ENCODE measurements at places on chromosomes 3 and 15. TPM values are rescaled to one million over a fixed set of nuclear protein-coding genes. Genes with fewer than 3 reads are reported as not detected.
A peak's percentile ranks its signal among the peaks of the same experiment; 100 is the strongest.

Gene GOLGA8M
- 0.67 TPM for total RNA-seq

Gene FBLN2
- 585 TPM for total RNA-seq

Gene IVD
- 38.9 TPM for total RNA-seq

Gene SH2D7
- not detected for total RNA-seq

Gene ATP13A5
- total RNA-seq, result not detected

Gene ELL3
- total RNA-seq, result 2.2 TPM

Gene EPHB3
- 10.8 TPM for total RNA-seq

Gene PTX3
- total RNA-seq, result 12.9 TPM

DNA sequence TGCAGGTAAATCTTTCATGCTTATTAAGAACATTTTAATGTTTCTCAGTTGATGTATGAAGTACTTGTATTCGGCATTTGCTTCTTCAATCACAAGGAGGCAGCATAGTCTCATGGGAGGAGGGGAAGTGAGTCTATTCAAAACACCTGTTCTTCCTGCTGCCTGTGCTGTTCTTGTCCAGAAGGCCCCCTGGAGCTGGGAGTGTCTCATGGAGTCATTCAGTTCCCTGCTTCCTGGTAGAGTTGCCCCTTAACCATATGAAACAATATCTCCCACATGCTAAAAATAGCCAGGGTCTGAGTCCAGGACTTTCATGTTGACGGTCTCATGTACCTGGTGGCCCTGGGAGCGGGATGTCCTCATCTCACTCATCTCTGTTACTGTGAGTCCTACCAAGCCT lies 15.5 kb upstream of the PPP1R2 start:
- no peak for DNase-seq

DNA sequence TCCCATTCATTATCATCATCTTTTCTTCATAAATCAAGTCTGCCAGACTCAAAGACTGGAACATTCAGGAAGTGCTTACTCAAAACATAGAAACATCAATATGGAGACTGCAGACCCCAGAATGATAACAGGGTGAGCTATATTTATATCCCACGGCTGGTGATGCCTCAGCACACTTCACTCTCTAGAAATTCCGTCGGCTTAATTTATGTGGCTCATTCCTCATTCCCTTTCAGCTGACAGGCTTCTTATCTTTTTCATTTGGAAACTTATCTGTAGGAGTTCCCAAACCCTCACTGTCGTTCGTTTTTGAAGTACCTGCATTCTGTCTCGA lies 45.5 kb downstream of the RFTN1 start:
- DNase-seq, result no peak

GRCh38 chr3:66361356-66361755 lies 139.5 kb downstream of the LRIG1 start:
- no peak for DNase-seq

GRCh38 chr3:25156626-25157025 lies 271.4 kb upstream of the RARB start:
- DNase-seq, result no peak

GRCh38 chr3:41681479-41681878 lies 280.4 kb downstream of the ULK4 start:
- DNase-seq, result no peak

- DNase-seq, result no peak
These were observed 107.2 kb upstream of the MME start for GRCh38 chr3:154972951-154973350.

DNA sequence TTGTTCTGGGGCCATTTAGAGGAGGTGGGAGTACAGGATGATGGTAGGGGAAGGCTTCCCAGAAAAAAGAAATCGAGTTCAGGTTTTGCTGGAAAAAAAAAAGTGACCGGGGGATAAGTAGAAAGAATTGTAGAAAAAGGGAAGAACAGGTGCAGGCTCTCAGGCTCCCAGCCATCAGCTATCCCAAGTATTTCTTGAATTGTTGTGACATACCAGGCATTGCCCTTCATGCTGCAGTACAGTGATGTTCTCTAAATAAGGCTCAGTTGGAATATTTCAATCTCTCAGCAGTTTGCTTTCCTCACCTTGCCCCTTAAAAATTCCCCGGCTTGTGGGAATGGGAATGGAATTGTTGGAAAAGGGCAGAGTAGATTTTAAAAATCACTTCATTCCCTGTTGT lies 82.5 kb upstream of the RGMA start:
- DNase-seq, result no peak

- no peak for DNase-seq
These were observed 2.2 kb downstream of the XXYLT1 start for GRCh38 chr3:195268576-195269309.

GRCh38 chr15:47846876-47847275 lies 129.6 kb downstream of the SEMA6D start:
- no peak for DNase-seq

DNA sequence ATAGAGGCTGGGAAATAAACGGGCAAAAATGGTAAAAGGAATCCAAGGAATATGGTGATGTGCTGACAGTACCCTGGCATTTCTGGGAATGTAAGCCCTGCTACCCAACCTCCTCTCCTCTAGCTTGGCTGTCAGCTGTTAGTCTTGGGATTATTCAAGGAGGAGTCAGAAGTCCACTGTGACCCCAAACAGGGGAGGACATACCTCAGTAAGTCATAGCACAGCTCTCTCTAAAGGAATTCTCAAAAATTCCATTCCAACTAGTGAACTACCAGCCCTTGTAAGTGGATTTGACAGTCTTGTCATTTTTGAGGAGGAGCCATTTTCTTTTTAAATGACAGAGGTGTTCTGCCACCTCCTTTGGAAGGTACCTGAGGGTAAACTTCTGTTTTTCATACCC lies 207.5 kb downstream of the PDCD6IP start:
- no peak for DNase-seq

- no peak for DNase-seq
These were observed 383.0 kb upstream of the RARB start for GRCh38 chr3:25044762-25045710.

DNA sequence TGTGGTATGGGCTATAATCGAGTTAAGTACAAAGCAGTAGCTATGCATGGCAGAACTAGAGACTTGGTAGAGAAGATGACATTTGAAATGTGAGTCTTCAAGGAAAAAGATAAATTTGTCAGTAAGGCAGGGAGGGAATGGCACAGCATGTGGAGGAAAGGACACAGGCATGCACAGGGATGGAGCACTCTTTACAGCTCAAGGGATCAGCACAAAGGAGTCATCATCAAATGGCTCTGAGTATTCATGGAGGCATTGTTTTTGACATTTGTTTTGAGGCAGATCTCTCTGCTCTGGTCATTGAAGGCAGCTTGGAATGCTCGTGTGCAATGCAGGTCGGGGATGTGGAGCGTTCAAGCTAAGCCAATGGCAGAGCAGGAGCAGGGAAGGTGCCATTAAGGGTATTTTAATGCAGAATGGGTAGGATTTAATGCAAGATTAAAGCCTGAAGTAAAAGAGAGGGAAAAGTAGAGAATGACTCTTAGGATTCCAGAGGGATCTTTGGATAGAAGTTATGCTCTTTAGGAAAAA lies 213.0 kb downstream of the MYRIP start:
- no peak for DNase-seq

GRCh38 chr3:58107597-58107996 lies 99.4 kb downstream of the FLNB start:
- no peak for DNase-seq

- DNase-seq, result no peak
These were observed 319.2 kb upstream of the LRRFIP2 start for GRCh38 chr3:37493485-37494080.

DNA sequence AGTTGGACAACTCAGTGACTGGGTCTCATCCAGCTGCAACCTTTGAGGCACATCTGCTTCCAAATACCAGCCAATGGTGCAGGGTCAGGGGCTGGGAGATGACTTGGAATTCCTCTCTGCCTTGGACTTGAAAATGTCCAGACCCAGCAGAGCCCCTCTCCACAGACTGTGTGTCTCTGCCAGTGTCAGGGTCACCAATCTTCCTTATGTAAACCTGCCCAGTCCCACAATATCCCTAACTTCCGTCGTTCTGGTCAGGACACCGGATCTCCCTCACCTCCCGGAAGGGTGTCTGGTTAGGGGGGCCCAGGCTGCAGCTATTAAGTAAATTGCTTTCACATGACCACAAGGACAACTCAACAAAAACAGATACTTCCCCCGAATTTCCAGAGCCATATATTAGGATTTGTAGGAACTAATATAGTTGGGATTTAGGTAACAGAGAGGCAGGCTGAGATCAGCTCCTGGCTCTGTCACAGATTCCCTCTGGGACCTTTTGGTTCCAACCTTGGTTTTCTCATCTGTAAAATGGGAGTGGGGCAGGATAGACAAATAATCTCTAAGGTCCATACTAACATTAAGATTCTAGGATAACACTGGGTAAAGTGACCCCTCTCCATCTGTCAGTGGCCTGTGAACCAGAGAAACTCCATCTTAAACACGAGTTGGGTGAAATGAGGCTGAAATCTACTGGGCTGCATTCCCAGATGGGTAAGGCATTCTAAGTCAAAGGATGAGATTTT lies 30.8 kb downstream of the IGDCC3 start:
- DNase-seq, result peak; percentile 61

DNA sequence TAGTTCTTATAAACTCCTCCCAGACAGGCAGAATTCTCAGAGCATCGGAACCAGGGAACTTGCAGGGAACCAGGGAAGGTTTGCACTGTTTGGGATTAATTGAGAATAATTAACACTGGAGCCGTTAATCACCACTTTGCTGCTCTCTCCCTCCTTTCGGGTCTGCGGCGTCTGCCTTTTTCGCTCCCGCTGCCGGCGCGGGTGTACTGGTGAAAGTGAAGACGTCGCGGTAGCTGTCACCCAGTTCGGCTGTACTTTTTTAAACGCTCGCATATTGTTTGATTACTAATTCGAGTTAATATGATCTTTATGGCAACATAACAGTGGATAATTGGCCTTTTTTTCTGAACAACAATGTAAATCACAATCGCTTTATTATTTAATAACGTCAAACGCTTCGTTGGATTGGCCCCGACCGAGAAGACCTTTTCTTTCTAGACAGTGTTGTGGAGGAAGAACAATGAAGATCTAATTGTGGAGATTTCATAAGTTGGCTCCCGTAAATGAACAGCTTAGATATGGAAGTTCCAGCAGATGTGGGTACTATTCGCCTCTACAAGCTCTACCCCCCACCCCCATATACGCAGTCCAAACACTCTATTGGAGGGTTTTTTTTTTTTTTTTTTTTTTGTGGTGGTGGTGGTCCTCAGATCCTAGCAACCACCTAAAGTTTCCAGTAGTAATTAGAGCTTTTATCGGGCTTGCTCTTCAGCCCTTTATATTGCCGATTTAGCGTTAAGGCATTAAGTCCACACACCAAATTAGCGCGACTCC lies 12.7 kb downstream of the SOX2 start:
- DNase-seq, result no peak

- DNase-seq, result no peak
These were observed 18.6 kb upstream of the C15orf40 start for GRCh38 chr15:83030021-83030420.

GRCh38 chr3:31687020-31687802 lies 154.5 kb downstream of the STT3B start:
- no peak for DNase-seq

DNA sequence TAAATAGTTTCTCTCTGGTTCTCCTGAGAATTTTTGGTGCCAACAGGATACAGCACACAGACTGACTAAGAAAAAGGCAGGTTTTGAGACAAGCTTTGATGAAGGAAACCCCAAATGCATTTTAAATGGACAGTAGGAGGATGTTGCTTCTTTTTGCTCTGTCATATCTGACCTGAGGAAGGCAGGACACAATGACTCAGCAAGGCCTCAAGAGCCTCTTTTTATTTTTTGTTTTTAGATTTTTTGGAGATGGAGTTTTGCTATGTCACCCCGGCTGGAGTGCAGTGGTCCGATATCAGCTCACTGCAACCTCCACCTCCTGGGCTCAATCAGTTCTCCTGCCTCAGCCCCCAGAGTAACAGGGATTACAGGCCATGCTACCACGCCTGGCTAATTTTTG lies 16.9 kb upstream of the KNG1 start:
- DNase-seq, result no peak

- no peak for DNase-seq
These were observed 35.8 kb upstream of the ABHD2 start for GRCh38 chr15:89052474-89052873.

GRCh38 chr3:83934192-83935021 lies 1024.4 kb upstream of the CADM2 start:
- no peak for DNase-seq

GRCh38 chr3:78729946-78730345 lies 1037.9 kb downstream of the ROBO1 start:
- DNase-seq, result no peak

DNA sequence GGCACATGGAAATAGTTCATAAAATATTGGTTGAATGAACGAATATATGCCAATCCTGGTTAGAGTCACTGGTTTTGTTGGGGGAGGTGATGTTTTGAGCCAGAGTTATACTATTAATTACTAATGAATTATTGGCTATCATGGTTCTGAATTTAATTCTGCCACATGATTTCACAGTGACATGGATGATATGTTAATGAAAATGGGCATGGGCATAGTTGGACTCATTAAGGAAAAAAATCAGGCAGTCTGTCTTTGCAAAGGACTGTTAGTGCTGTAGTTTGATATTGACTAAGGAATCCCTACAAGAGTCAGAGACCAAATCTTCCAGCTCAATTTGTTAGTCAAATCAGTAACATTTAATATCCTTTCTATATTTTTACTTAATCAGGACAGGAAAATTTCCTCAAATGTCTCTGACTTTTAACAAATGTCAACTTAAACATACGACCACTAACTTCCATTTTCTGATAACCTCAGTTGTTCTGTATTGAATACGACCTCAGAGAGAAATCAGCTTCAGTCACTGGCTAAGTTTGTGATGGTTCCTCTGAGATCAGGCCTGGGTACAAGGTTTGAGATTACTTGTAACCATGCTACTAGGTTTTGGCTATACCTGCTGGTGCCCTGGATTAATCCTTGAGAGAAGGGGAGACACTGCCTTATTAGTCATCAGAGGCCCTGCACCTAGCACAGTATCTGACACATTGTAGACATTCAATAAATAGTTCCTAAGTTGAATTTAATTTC lies 13.3 kb downstream of the NFKBIZ start:
- DNase-seq, result no peak

GRCh38 chr3:170420307-170420821 lies 1.7 kb downstream of the CLDN11 start:
- no peak for DNase-seq

- DNase-seq, result no peak
These were observed 57.4 kb downstream of the FMN1 start for GRCh38 chr15:33137101-33137500.

- no peak for DNase-seq
These were observed 39.5 kb upstream of the MGA start for GRCh38 chr15:41620536-41621199.

DNA sequence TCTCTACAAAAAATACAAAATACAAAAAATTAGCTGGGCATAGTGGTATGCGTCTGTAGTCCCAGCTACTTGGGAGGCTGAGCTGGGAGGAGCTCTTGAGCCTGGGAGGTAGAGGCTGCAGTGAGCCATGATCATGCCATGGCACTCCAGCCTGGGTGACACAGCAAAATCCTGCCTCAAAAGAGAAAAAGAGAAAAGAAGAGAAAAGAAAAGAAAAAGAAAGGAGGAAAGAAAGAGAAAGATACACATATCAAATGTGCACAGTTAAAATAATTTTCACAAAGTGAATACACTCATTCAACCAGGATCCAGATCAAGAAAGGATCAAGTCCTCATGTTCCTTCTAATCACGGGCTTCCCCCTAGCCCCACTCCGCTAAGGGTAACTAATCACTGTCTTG lies 5.8 kb upstream of the C15orf61 start:
- DNase-seq, result no peak

Measured in posterior vena cava (tissue), 2 donors.